ENCODE measurements at places on chromosomes 4 and X.

DNA sequence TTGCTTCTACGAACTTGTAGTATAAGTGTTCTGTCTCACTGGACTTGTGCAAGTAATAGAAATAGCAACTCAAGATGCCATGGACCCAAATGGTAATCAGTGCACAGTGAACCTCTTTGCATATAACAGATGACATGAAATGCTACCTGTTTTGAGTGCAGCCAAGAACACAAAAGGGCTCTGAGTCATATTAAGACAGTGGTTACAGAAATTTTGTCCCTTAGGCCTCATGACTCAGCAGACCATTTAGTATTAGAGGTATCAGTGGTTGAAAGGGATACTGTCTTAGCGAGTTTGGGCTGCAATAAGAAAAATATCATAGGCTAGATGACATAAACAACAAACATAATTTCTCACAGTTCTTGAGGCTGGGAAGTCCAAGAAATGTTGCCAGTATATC is 502.9 kb upstream of the PCDH10 start:
- DNase-seq: no peak

DNA sequence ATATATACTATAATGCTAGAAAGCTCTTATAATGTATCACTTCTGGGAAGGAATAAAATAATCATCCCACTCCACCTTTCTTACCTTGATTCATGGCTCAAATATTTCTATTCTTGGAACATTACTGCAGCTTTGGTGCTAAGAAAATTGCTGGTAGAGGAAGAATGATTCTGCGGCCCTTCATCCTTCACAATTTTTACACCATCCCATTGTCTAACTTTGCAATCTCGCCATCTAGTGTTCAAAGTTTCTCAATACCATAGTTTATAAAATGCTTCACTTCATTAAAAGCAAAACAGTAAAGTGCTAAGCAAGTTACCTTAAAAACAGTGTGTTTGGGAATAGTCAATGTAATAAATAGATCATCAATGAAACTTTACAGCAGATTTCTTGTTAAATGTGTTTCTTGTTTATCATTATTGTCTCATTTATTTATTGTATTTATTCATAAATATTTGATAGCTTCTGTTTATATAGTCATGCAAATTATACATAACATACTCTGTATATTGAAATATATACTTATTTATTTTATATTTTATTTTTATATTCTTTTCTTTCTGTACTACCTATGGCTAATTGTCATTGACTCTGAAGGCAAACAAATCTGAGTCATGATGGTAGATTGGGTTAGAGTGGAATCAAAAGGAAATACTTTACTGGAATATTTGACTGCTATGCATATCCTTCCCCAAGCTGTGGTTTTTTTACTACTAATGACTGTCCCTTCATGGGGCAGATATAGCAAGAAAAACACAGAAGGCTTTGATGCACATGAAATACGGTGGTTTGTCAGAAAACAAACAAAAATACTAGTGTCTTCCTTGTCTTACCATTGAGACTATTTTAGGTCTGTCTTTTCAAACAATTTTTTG is 390.7 kb downstream of the MAPK10 start:
- peak; percentile 36 for DNase-seq

DNA sequence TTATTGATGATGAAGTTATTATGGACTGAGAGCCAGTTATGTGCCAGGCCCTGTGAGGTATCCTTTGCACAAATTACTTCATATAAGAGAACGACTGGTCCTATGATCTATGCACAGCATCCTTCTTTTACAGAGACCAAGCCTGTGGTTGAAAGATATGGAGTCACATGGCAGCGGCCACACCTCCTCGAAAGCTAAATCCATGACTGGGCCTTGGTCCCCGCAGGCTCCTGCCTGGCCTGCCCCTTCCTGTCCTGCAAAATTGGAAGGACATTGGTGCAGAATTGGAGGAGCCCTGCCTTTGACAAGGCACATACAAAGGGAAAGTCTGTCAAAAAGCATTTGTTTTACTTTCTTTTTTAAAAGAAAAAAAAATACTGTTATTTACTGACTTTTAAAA is 18.3 kb downstream of the SORBS2 start:
- DNase-seq: no peak

- DNase-seq: no peak
Observed at GRCh38 chr4:24578364-24578763, 6.0 kb downstream of the DHX15 start.

- DNase-seq: no peak
Observed at GRCh38 chr4:86013621-86014020, 346.2 kb downstream of the MAPK10 start.

GRCh38 chr4:168197926-168198325 is 105.6 kb downstream of the ANXA10 start:
- no peak for DNase-seq

GRCh38 chrX:41291309-41291708 is 42.7 kb upstream of the DDX3X start:
- DNase-seq: no peak

DNA sequence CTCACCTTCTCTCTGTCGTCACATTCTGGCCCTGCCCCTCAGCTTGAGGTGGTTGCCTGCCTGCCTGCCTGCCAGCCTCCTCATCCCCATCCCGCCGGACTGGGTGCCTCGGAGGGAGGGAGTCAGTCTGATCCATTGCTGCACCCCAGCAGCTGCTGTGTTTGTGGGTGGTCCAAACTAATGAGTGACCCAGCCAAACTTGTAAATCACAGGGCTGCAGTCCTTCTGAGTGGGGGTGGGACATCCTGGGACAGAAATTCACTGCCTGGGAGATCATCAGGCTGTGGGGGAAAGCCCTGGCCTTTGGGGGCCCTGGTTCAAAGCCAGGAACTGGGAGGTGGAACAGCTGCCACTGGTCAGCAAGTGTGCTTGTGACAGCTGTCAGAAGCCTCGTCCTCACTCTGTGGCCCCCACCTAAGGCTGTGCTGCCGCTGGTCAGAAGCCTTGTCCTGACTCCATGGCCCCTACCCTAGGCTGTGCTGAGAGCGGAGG is 5.6 kb downstream of the GPR78 start:
- no peak for DNase-seq

DNA sequence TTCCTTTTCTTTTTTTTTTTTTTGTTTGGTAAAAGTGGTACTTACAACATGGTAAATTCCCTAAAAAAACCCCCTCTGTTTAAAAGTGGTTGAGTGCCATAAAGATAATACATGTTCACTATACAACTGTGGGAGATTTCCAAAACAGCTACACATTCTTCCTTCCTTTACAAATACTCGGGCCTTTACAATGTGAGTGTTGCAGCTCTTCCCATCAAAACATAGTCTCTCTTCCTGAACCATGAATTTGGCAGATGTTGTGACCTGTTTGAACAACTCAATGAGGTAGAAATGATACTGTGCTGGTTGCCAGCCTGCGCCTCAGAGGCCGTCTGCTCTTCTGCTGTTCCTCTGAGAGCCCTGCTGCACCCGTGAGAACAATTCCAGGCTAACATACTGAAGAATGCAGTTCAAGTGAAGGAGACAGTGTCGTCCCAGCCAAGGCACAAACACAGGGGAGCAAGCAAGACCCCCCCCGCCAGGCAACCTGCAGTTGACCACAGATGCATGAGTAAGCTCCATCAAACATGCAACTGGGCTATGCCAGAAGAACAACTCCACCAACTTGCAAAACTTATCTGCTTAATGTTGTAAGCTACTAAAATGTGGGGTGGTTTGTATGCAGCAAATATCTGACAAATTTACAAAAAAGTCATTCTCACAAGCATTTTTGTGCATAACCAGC is 645.0 kb downstream of the PCDH7 start:
- DNase-seq: no peak

Measured in putamen (tissue), 1 donor.